NCI-H526 treated with DMSO at 0.1 percent for 48 hours (cell line): ENCODE measurements at places on chromosomes 13 and 19.

DNA sequence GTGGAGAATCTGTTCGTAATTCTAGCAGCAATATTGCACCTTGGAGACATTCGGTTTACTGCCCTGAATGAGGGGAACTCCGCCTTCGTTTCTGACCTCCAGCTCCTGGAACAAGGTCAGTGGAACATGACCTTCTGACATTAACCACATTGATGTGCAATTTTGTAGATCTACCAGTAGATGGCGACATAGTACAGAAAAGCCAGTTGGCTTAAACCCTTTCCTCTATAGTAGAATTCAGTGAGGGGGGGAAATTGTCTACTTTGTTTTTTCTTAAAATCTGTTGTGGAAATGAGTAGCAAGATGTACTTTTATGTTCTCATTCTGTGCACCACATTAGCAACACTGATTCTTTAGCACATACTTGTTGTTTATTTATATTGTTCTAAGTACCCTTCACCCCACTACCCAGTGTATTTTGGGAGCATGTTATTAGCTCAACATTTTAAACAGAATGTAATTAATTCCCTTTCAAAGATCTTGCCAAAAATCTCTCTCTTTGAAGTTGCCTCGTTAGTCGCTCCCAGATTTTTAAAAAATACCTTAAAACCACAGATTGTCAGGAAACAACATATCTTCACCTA lies 332.2 kb downstream of the MYO16 start:
- DNase-seq, result peak; percentile 57

- DNase-seq, result peak; percentile 32
These were observed 2.8 kb downstream of the SEMA6B start for GRCh38 chr19:4556597-4557127.

GRCh38 chr13:60080850-60081249 lies 82.9 kb downstream of the DIAPH3 start:
- no peak for DNase-seq

DNA sequence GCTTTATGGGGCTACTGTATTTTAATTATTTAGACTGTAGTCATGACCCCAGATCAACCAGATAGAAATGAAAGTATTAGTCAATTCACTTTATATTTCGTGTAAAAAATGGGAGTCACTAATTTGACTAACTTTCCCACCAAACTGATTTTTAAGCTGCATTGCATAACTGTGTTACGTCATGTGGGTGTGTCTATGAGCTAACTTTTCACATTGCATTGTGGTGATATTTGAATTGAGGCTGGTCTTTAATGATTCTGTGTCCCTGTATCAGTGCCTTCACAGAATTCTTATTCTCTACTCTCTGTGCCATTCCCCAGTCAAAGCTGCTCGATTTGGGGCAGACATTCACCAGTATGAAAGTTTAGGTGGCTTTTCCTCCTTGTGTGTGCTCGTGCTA lies 172.7 kb upstream of the MAB21L1 start:
- DNase-seq, result no peak

- no peak for DNase-seq
These were observed 8.8 kb upstream of the GARIN5A start for GRCh38 chr19:50485284-50485955.

DNA sequence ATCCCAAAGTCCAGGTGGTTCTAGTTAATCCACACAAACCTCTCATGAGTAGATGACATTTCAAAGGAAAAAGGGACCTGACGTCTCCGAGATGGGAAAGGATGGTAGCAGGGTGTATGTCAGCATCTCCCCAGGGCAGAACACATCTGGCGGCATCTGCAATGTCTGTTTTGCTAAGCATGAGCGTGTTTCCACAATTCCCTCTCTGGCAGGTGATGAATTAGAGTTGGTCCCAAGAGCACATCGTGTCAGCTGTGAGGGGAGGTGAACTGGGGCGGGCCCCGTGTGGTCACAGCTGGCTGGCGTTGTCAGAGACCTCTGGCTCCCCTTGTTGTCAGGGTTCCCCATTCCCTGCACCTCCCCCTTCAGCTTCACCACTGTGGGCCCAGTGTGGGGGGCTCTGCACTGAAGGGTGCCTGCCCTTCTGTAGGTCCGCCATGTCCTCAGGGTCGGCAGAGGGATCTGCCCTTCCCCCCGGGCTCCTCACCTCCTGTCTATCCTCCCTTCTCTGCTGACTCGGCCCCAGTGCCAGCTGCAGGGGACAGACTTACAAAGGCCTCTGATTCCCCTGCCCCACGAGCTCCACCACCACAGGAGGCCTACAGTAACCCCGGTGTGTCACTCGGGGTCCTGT lies 58.2 kb downstream of the CDADC1 start:
- no peak for DNase-seq

DNA sequence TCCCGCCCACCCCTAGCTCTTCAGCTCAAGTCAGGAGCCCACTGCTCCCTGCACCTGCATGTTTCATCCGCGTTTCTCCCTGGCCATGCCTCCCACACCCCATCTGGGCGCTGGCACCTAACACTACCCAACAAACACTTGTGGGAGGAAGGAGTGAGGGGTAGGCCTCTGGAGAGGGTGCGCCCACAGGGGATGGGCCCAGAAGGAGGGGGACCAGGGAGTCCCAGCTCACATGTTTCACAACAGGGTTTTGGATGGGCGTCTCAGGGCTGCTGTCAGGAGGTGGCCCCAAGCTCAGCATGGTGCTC lies 12.1 kb upstream of the TMEM86B start:
- DNase-seq, result no peak

GRCh38 chr19:15280915-15281683 lies 48.9 kb upstream of the EPHX3 start:
- DNase-seq, result peak; percentile 22

GRCh38 chr19:41218615-41219507 lies at the start of gene AXL:
Gene AXL, plus strand, starts transcription at chr19:41219223. Its CDS starts 170 bp downstream, at chr19:41219393.
- no peak for DNase-seq

DNA sequence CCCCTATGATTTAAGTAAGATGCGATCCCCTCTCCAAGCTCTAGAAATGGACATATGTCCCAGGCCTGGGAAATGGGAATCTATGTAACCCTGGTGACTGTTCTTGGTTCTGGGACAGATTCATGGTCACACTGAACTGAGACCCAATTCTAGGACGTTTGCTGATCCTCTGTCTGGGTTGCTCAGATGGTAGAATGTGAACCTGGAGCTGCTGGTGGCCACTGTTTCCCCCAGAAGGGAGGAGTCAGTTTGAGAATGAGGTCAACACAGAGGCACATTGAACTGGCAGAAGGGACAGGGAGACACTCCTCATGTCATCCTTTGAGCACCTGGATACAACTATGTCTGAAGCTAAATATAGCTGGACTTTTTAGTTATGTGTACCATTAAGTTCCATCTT lies 29.1 kb downstream of the FAM187B start:
- no peak for DNase-seq

DNA sequence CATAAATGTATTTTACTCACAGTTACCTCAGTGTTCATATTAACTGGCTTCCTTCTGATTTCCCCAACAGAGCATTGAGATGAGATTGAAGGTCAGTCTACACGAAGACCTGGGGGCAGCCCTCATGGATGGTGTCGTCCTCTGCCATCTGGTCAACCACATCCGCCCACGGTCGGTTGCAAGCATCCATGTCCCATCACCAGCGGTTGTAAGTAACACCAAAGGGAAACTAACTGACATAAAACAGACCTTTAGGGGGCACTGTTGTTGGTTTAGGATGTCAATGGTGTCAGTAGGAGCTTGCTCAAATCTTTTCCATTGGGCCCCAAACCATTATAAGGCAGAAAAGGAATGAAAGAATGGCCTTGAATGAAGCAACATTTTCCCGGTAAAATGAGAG lies 68.2 kb downstream of the ESD start:
- no peak for DNase-seq

- no peak for DNase-seq
These were observed 39.9 kb downstream of the DOCK9 start for GRCh38 chr13:98937911-98938381.

- no peak for DNase-seq
These were observed 290.8 kb upstream of the PCDH9 start for GRCh38 chr13:67520886-67521285.

DNA sequence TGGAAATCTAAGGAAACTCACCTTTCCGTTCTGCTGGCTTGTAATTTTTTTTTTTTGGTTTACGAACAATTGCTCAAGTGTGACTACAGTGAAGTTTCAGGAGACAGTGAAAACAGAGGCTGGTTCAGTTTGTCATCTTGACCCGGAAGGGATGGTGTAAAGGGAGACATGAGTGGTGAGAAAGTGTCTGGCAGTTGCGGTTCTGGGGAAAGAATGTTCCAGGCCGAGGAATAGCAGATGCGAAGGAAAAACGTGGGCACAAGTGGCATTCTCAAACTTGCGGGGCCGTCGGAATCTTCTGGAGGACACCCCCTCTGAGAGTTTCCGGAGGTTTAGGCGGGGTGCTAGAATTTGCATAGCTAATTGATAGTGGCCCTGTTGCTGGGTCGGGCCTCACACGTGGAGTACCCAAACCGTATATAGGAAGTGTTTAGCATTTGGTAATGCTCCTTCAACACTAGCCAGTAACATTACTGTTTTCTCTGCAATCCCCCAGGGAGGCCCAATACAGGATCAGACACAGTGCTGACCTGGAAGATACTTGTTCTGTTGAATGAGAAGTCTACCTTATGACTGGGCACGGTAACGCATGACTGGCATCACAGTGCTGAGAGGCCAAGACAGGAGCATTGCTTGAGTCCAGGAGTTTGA lies 2.8 kb upstream of the TNFSF9 start:
- peak; percentile 8 for DNase-seq

DNA sequence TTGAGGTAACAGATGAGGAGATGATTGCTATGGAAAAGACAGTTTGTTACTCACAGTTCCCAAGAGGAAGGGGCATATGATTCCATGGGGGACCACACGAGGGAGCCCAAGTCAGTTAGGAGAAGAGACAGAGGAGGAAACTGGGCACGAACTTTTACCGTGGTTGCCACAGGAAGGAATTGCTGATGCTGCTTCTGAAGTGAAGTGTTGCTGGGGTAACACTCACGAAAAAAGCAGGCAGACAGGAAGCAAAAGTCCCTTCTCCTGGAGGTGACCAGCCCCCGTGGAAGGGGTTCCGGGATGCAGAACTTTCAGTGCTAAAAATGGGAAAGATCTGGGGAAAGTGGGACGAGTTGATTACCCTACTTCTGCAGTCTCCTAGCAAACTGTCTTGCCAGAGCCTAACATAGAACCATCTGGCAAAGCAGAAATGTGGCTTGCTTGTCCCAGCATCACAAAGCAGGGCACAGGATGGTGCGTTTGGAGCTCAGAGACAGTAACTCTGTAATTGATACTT lies 35.4 kb upstream of the MAP3K10 start:
- DNase-seq, result no peak

- no peak for DNase-seq
These were observed 203.9 kb downstream of the SHISA2 start for GRCh38 chr13:25847635-25848626.

- no peak for DNase-seq
These were observed 48.9 kb downstream of the TPP2 start for GRCh38 chr13:102645701-102646100.

DNA sequence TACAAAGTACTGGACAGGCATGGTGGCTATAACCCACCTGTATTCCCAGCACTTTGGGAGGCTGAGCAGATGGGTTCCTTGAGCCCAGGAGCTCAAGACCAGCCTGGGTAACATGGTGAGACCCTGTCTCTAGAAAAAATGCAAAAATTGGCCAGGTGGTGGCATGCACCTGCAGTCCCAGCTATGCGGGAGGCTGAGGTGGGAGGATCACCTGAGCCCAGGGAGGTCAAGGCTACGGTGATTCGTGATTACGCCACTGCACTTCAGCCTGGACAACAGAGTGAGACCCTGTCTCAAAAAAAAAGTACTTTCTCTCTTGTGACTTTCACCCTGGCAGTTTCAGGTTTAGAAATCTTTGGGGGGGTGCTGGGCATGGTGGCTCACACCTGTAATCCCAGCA lies 11.2 kb upstream of the RAB8A start:
- no peak for DNase-seq

- DNase-seq, result no peak
These were observed 4.1 kb upstream of the MATK start for GRCh38 chr19:3790209-3790734.

DNA sequence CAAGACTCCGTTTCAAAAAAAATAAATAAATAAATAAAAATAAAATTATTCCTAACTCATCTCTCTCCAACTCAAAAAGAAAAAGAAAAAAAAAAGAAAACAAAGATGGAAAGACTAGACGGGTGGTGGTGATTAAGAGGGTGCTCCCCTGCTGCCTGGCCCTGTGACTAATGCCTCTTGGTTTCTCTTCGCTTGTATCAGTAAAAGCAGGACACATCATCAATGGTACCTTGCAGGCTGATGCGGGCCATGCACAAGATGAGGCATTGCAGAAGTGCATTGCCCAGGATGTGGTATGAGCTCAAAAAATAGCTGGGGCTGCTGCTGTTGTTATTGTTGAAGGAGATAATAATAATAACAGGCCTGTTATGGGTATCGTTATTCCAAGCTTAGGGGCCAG lies 14.6 kb downstream of the ACER1 start:
- DNase-seq, result no peak

DNA sequence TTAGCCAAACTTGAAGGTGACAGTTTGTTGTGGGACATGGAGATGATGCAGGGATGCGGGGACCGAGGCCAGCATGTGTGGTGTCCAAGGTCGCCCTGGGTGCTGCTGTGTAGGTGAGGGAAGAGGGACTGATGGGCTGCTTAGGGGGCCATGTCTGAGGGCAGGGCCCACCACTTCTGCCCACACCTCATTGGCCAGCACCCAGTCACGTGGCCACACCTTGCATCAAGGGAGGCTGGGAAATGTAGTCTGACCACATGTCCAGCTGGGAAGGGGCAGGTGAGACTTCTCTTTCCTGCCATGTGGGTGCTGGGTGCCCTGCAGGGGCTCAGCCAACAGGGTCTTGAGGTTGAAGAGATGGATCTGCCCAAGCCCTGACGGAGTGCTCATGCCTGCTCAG lies 88.9 kb downstream of the KDM4B start:
- DNase-seq, result no peak

- no peak for DNase-seq
These were observed 65.6 kb downstream of the RBM26 start for GRCh38 chr13:79340490-79340889.

DNA sequence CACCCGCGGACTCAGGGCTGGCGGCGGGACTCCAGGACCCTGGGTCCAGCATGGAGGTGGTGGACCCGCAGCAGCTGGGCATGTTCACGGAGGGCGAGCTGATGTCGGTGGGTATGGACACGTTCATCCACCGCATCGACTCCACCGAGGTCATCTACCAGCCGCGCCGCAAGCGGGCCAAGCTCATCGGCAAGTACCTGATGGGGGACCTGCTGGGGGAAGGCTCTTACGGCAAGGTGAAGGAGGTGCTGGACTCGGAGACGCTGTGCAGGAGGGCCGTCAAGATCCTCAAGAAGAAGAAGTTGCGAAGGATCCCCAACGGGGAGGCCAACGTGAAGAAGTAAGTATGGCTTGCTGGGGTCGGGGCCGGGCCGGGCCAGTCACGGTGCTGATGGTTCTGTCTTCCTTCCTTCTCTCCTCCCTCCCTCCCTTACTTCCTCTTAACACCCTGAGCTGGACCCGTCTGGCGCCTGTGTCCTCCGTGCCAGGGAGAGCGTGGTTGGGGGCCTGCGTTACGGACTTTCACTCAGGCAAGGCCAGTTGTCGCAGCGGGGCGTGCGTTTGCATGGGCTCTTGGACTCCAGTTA lies 1.4 kb downstream of the STK11 start:
- no peak for DNase-seq
